ENCODE measurements at places on chromosomes 3 and 15.

DNA sequence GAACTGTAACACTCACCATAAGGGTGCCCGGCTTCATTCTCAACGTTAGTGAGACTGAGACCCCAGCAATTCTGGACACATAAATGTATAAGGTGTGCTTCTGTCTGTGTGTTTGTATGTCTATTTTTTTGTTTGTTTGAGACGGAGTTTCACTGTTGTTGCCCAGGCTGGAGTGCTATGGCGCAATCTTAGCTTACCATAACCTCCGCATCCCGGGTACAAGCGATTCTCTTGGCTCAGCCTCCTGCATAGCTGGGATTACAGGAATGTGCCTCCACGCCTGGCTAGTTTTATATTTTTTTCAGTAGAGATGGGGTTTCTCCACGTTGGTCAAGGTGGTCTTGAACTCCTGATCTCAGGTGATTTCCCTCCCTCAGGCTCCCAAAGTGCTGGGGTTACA lies 43.3 kb upstream of the C2CD4B start:
- no peak for DNase-seq

DNA sequence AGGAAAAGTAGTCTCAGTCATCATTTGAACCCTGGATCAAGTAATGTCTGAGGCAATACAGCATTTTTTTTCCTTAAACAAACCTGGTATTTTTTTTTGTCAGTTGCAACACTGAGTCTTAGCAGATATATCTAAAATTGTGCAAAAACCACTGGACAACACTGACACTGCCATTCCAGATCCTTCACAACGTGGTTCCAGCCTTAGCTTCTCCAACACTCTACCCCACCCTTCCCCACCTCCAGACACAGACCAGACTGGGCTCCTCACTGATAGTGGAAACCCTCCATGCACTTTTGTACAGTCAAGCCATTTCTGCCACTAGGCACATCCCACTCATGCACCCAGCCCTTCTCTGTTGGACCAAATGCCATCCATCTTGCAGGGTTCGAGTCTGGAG lies 199.6 kb upstream of the CTNNB1 start:
- no peak for DNase-seq

DNA sequence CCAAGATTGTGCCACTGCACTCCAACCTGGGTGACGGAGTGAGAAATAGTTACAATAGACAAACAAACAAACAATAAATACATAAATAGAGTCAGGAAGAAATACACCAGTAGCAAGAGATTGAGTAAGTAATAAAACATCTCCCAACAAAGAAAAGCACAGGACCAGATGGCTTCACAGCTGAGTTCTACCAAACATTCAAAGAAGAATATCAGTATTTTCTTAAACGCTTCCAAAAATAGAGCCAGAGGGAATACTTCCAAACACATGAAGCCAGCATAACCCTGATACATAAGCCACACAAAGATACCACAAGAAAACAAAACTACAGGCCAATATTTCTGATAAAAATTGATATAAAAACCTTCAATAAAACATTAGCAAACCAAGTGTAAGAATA lies 30.7 kb upstream of the IGSF10 start:
- no peak for DNase-seq

- no peak for DNase-seq
Measured at GRCh38 chr15:31083370-31083780, 18.1 kb downstream of the TRPM1 start.

- no peak for DNase-seq
Measured at GRCh38 chr15:62644889-62645742, 397.4 kb upstream of the TPM1 start.

DNA sequence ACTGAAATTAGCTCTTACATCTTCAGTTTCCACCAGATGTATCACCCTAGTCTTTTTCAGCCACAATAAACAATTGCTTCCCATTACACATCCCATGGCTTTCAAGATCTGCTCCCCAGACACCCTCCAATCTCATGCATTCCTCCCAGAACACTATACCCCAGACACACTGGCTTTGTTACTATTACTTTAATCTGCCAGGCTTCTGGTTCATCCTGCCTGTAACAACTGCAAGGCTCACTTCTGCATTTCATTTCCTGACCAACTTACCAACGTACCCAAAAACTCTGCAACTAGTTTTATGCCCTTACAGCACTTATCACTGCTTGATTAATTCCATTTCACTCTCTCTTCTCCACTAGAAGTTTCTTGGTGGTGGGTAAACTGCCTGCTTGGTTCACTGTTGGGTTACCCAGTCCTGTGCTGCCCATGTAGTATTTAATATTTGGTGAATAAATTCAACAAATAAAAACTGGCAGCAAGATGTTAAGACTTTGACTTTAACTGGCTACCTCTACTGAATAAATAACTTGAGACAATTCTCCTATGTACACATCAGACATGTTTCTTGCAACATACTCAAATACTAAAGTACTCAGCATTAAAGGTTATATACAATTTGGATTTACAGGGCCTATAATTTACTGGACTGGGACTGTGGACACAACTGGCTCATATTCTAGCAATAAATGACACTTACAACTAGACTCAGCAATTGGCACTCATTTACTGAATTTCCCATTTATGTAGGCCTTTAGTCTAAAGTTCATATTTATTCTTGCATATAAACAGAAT lies 2.7 kb downstream of the RPL22L1 start:
- no peak for DNase-seq

GRCh38 chr15:40388941-40389823 lies 6.7 kb downstream of the KNSTRN start:
- no peak for DNase-seq

DNA sequence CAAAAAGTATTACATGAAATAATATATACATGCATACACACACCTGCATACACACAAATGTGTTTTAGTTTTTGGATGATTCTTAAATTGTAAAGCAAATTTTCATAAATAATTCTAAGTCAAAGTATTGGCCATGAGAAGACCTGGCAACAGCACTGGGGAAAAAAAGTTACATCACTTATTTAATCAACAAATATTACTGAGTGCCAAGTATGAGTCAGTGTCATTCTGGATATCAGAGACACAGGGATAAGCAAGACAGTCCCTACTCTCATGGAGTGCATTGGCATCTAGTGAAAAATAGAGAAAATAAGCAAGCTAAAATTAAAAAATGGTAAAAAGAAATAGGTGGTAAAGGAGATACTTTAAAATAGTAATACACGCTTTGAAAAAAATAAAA lies 29.4 kb upstream of the GUCA1C start:
- DNase-seq = no peak

GRCh38 chr15:84603630-84604379 lies 3.0 kb downstream of the ZSCAN2 start:
- DNase-seq = no peak

- DNase-seq = no peak
Measured at GRCh38 chr15:81744364-81744763, 301.5 kb downstream of the MEX3B start.

DNA sequence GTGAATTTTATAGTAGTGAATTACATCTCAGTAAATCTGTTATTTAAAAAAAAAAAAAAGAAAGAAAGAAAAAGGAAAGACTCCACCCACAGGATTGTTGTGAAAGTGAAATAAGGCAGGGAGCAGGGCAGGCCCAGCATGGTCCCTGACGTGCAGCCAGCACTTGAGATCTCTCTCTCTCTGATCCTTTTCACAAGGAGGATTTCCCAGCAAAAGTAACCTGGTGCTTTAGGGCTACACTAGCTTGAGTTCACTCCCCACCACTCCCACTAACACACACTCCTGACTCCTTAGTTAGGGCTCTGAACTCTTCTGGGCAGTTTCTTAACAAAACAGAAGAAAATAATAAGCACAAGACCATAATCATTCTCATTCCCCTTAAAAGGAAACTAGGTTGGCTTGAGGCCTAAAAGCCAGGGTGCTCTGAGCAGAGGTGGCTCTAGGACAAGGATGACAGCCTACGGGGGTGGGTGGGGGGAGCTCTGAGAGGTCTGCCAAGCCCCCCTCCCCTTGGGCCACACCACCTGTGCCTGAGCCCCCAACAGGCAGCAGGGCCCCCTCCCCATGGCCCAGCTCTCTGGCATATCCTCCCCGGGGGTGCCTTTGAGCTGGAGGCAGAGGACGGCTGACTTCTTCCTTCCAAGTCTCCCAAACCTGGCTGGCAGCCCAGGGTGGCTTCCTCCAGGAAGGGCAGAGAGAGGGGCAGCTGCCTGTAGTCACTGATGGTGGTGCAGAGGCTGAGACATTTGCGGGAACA lies 856 bp downstream of the TMEM40 start:
- DNase-seq = no peak

GRCh38 chr3:106423321-106424225 lies 554.8 kb upstream of the CBLB start:
- no peak for DNase-seq

DNA sequence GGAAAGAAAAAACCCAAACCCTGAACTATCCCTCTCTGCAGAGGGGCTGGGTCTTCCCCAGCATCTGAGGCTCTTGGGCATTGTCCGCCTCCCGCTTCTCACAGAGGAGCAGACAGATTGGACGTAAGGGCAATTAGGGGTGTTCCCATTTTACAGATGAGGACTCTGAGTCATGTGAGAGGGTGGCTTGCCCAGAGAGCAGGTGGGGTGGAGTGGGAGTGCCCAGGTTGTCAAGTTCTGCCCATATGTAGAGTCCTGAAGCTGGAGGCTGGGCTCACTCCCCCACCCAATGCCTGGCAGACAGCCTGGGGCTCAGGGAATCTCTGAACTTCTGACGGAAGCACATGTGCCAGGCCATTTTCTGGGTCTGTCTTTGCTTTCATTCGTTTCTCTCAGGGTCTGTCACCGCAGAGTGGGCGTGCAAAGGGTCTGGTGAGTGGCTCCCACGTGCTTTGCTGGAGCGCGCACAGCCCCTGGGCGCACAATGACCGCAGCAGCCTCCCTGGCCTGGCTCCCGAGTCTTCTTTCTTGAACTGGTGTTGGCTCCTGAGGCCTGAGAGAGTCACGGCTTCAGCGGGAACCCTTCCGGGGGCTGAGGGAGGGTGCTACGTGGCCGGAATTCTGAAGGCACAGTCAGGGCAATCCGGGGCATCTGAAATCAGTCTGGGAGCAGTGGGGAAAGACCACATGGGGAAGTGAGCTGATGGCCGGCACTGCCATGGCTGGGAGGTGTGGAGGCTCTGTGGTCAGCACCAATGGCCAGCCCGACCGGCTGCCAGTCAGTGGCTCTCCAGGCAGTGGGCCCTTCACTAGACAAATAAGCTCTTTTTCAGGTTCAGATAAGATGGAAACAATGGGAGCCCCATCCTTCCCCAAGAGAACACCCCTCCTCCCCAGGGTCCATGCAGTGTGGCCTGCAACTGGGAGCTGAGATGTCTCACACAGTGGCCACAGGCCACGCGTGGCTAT lies 1.1 kb upstream of the TRPM1 start:
- DNase-seq = no peak

DNA sequence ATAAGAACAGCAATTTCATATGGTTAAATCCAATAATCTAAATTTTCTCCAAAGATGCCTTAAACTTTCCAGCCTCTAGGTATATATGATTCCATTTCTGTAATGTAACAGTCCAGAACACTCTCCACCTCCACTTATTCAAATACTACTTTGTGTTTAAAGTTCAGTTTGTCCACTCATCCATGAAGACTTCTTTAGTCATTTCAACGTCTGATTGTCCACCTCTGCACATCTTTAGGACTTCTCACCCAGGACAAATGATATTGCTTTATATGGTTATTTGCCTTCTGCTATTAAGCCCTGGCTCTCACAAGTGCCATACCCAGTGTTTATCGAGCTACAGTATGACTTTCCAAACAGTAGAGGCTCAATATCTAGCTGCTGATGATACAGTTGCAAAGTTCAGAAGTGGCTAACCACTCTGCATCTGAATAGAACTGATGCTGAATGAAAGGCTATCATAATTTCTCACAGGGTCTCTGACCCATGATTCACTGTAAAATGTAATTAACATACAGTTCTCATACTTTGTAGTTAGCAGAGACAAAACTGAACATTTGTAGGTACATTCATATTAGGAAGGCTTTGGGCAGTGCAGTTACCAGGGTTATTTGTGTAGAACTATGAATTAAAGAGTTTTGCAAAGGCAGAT lies 93.7 kb upstream of the MBNL1 start:
- no peak for DNase-seq

DNA sequence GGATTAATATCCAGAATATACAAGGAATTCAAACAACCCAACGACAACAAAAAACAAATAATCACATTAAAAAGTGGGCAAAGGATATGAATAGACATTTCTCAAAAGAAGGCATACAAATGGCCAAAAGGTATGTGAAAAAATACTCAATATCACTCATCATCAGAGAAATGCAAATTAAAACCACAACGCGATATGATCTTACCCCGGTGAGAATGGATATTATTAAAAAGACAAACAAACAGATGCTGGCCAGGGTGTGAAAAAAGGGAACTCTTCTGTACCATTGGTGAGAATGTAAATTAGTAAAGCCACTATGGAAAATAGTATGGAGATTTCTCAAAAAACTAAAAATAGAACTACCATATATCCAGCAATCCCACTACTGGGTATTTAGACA lies 43.5 kb upstream of the MEF2A start:
- DNase-seq = no peak

- no peak for DNase-seq
Measured at GRCh38 chr3:142724682-142725356, 985 bp downstream of the TRPC1 start.

- DNase-seq = no peak
Measured at GRCh38 chr3:132236701-132237651, 80.2 kb upstream of the ACP3 start.

DNA sequence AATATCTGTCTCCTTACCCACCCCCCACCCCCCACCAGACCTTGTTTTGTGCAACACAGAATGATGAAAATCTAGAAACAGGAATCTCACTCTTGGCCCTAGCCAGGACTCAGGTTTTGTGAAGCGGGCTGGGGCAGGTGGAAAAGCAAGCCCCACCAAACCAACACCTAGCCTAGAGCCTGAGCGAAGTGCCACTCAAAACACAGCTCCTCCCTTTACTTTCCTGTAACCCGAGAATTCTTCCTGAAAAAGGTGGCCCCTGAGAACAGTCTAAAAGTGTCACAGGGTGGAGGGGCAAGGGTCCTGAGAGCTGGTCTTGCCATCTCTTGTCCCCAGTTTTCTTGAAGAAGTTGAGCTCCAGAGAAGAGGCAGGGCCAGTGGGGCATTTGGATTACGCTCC lies 17.4 kb upstream of the RPUSD3 start:
- no peak for DNase-seq

DNA sequence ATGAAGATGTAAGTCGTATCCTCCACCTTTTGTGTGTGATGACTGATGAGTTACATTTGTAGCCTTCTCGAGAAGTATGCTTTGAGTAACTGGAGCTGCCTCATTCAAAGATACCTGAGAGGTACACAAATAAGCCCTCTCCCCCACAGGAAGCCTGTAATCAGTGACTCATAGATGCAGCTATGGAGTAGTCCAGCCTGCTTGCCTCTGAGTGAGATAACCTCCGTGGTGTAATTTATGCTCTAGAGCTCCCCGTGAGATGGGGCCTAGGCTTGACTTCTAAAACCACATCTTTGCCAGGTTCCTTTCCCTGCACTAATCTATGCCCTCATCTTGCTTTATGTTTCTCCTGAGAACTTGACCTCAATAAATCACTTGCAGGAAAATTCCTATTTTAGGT lies 291.7 kb downstream of the SUCLG2 start:
- no peak for DNase-seq

All from esophagus squamous epithelium (tissue), 5 donors.